ENCODE measurements at places on chromosomes 6 and 20. TPM values are rescaled to one million over a fixed set of nuclear protein-coding genes. Genes with fewer than 3 reads are reported as not detected.

CSE1L gene
- 53.4 TPM for total RNA-seq

GRCh38 chr6:12078014-12078413 is 65.9 kb downstream of the HIVEP1 start:
- no peaks in the 10 kb centered on the region for H3K4me1 ChIP-seq
- H3K36me3 ChIP-seq = peaks cover 6% of the 10 kb centered on the region
- H3K27me3 ChIP-seq = no peaks in the 10 kb centered on the region
- no peak for DNase-seq

GRCh38 chr6:168035098-168035660 is 37.7 kb downstream of the KIF25 start:
- H3K36me3 ChIP-seq = no peaks in the 10 kb centered on the region
- peaks cover 39% of the 10 kb centered on the region for H3K4me1 ChIP-seq
- peak overlapping the region; percentile 28 for H3K4me3 ChIP-seq
- peaks cover 10% of the 10 kb centered on the region for H3K27me3 ChIP-seq
- H3K27ac ChIP-seq = peak overlapping the region; percentile 87

FBXO5 gene
- total RNA-seq = 12.4 TPM

- H3K27me3 ChIP-seq = no peaks in the 10 kb centered on the region
- H3K4me3 ChIP-seq = no peak overlapping the region
- DNase-seq = no peak
Measured at GRCh38 chr6:108438918-108439317, 121.8 kb upstream of the FOXO3 start.

GRCh38 chr20:61352346-61353260 is 100.5 kb downstream of the CDH4 start:
- peaks cover 41% of the 10 kb centered on the region for H3K27me3 ChIP-seq
- H3K4me1 ChIP-seq = no peaks in the 10 kb centered on the region
- DNase-seq = no peak
- H3K27ac ChIP-seq = no peak overlapping the region

TDRD6 gene
- total RNA-seq = 0.22 TPM

GRCh38 chr6:137240168-137240567 is 21.0 kb upstream of the IFNGR1 start:
- no peaks in the 10 kb centered on the region for H3K4me1 ChIP-seq
- no peaks in the 10 kb centered on the region for H3K36me3 ChIP-seq
- H3K4me3 ChIP-seq = no peak overlapping the region
- no peak overlapping the region for H3K27ac ChIP-seq

DNA sequence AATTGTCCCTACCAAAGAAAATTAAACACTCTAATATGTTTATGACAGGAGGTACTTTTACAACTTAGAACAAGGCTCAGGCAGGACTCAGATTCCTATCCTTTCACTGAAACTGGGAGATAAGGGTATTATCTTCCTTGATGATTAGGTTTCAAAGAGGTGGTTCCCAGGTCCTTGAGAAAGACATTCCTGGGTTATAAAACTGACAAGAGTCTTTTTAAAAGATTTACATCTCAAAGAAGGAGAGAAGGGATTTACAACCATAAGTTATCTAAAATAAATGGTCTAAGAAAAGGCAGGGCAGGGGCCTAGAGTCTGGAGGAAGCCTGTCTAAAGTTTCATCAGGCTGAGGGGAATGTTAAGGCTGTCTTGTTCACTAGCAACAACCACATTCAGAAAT is 1492.5 kb downstream of the HACE1 start:
- H3K27me3 ChIP-seq = no peaks in the 10 kb centered on the region
- H3K4me3 ChIP-seq = no peak overlapping the region
- DNase-seq = no peak
- H3K4me1 ChIP-seq = no peaks in the 10 kb centered on the region
- H3K36me3 ChIP-seq = no peaks in the 10 kb centered on the region

BPIFB1 gene
- not detected for total RNA-seq

PHACTR1 gene
- total RNA-seq = 4.3 TPM

NT5E gene
- total RNA-seq = 28.8 TPM

- no peak overlapping the region for H3K4me3 ChIP-seq
- H3K4me1 ChIP-seq = peaks cover 40% of the 10 kb centered on the region
- DNase-seq = no peak
- H3K36me3 ChIP-seq = no peaks in the 10 kb centered on the region
Measured at GRCh38 chr20:62603021-62603906, 39.0 kb upstream of the SLCO4A1 start.

DNA sequence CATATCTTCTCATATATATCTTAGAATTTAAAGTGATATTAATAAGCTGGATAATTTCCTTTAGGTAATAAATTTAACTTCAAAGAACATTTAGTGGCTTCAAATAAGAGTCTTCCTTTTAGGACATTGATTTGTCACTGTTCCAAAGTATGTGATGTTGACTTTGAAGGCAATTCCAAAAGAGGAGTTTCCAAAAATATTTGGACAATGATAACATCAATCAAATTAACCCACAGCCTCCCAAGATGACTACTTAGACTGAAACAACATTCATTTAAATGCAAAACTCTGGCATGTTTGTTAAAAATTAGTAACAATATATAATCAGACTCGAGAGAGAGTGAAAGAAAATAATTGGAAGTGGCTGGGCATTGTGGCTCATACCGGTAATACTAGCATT is 211.1 kb downstream of the OGFRL1 start:
- no peak for DNase-seq
- no peaks in the 10 kb centered on the region for H3K36me3 ChIP-seq
- peaks cover 2% of the 10 kb centered on the region for H3K4me1 ChIP-seq
- H3K27me3 ChIP-seq = no peaks in the 10 kb centered on the region
- H3K27ac ChIP-seq = no peak overlapping the region

SLC22A7 gene
- not detected for total RNA-seq

- no peak overlapping the region for H3K27ac ChIP-seq
- H3K36me3 ChIP-seq = no peaks in the 10 kb centered on the region
- DNase-seq = no peak
- peaks cover 27% of the 10 kb centered on the region for H3K4me1 ChIP-seq
- H3K27me3 ChIP-seq = no peaks in the 10 kb centered on the region
- H3K4me3 ChIP-seq = no peak overlapping the region
Measured at GRCh38 chr20:45359069-45359405, 3.9 kb upstream of the SYS1 start.

- peaks cover 4% of the 10 kb centered on the region for H3K4me1 ChIP-seq
- no peaks in the 10 kb centered on the region for H3K36me3 ChIP-seq
- DNase-seq = no peak
- H3K27ac ChIP-seq = no peak overlapping the region
- H3K27me3 ChIP-seq = peaks cover 26% of the 10 kb centered on the region
Measured at GRCh38 chr20:48421547-48421946, 406.3 kb downstream of the PREX1 start.

ZNF165 gene
- 0.62 TPM for total RNA-seq

- H3K36me3 ChIP-seq = no peaks in the 10 kb centered on the region
- H3K27me3 ChIP-seq = no peaks in the 10 kb centered on the region
- H3K4me1 ChIP-seq = no peaks in the 10 kb centered on the region
- H3K27ac ChIP-seq = no peak overlapping the region
- H3K4me3 ChIP-seq = no peak overlapping the region
Measured at GRCh38 chr20:12728782-12729181, 280.0 kb upstream of the SPTLC3 start.

GRCh38 chr20:5920581-5920980 is 29.8 kb downstream of the TRMT6 start:
- H3K36me3 ChIP-seq = no peaks in the 10 kb centered on the region
- H3K4me1 ChIP-seq = no peaks in the 10 kb centered on the region
- no peaks in the 10 kb centered on the region for H3K27me3 ChIP-seq
- H3K4me3 ChIP-seq = no peak overlapping the region

DNA sequence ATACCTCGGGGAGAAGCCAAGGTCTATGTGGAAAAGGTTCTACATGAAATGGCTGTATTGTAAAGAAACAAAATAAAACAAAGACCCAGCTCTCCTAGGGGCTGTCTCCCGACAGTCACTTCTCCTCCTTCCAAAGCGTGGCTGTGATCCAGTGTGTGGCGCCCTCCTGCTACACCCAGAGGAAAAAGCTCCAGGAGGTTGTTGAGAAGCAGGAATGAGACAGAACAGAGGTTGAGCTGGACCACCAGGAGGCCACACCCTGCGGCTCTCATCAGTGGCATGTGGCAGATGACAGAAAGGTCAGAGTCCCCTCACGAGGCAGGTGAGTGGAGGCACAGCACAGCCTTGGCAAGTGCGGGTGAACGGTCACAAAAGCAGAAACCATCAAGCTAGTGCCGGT is 236.0 kb downstream of the TBXT start:
- H3K4me1 ChIP-seq = no peaks in the 10 kb centered on the region
- peaks cover 9% of the 10 kb centered on the region for H3K27me3 ChIP-seq
- no peak overlapping the region for H3K4me3 ChIP-seq
- no peaks in the 10 kb centered on the region for H3K36me3 ChIP-seq

ZBTB46 gene
- 20.7 TPM for total RNA-seq

GRCh38 chr6:98920904-98921431 is 26.8 kb downstream of the FBXL4 start:
- no peaks in the 10 kb centered on the region for H3K27me3 ChIP-seq
- no peak overlapping the region for H3K27ac ChIP-seq
- DNase-seq = no peak
- no peaks in the 10 kb centered on the region for H3K4me1 ChIP-seq
- no peak overlapping the region for H3K4me3 ChIP-seq

DNA sequence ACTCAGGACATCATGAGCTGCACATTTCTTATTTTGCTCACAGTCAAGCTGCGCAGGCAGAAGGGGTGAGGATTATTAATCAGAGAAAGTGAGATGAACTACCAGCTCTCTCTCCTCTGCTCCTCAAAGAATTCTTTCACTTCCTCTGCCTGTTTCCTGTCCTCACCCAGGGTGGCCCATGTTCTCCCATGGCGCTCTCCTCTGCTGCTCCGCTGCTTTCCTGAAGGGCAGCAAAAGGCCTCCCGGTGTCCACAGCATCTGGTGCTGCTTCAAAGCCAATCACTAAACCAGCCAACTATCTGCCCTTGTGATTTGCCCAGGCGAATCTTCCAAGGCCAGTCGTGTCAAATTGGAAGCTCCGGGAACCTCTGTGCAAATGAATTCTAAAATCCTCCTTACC is 324.2 kb downstream of the TPBG start:
- H3K27me3 ChIP-seq = no peaks in the 10 kb centered on the region
- H3K27ac ChIP-seq = no peak overlapping the region
- no peaks in the 10 kb centered on the region for H3K4me1 ChIP-seq

GRCh38 chr6:33277663-33278391 is 904 bp downstream of the B3GALT4 start:
- DNase-seq = no peak
- peak overlapping the region; percentile 89 for H3K27ac ChIP-seq
- H3K4me1 ChIP-seq = peaks cover 41% of the 10 kb centered on the region
- peak overlapping the region; percentile 62 for H3K4me3 ChIP-seq
- H3K27me3 ChIP-seq = no peaks in the 10 kb centered on the region

KCNQ2 gene
- 2.9 TPM for total RNA-seq

- no peak overlapping the region for H3K4me3 ChIP-seq
- no peaks in the 10 kb centered on the region for H3K27me3 ChIP-seq
- no peak overlapping the region for H3K27ac ChIP-seq
Measured at GRCh38 chr6:142246960-142247359, 54.8 kb upstream of the ADGRG6 start.

- no peaks in the 10 kb centered on the region for H3K36me3 ChIP-seq
- H3K4me3 ChIP-seq = no peak overlapping the region
- DNase-seq = peak; percentile 46
- peaks cover 70% of the 10 kb centered on the region for H3K27me3 ChIP-seq
- H3K4me1 ChIP-seq = peaks cover 8% of the 10 kb centered on the region
- H3K27ac ChIP-seq = no peak overlapping the region
Measured at GRCh38 chr20:2694008-2694471, 1.5 kb downstream of the EBF4 start.

DNA sequence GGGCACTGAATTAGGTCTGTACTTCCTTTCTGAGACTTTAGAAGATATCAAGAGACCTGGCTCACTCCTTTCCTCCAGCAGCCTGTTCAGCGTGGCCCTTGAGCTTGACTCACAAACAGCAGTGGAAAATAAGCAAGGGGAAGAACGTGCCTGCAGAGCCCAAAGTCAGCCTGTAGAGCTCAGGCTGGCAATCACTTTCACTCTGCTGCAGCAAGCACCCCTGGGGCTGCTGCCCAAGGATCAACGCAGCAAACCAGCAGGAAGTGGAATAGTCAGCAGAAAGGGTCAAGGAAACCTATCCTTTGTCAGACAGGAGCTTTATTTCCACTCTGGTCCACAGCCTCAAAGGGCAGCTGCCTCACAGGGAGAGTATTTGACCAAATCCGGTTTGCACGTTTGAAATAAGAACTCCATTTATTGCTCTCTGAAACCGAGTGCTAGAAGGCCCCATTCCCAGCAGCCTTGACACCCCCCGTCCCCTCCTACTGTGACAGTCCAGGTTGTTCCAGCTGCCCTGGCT is 77.4 kb downstream of the PRDM1 start:
- H3K4me1 ChIP-seq = peaks cover 16% of the 10 kb centered on the region
- peaks cover 2% of the 10 kb centered on the region for H3K27me3 ChIP-seq
- peak overlapping the region; percentile 88 for H3K27ac ChIP-seq

DPM1 gene
- total RNA-seq = 52.3 TPM

- no peak overlapping the region for H3K4me3 ChIP-seq
- peaks cover 17% of the 10 kb centered on the region for H3K36me3 ChIP-seq
- peaks cover 9% of the 10 kb centered on the region for H3K4me1 ChIP-seq
- no peak for DNase-seq
- no peak overlapping the region for H3K27ac ChIP-seq
Measured at GRCh38 chr6:111260570-111261298, 173.4 kb downstream of the SLC16A10 start.

GRCh38 chr6:119602215-119603178 is 252.9 kb upstream of the MAN1A1 start:
- DNase-seq = peak; percentile 13
- no peak overlapping the region for H3K4me3 ChIP-seq
- H3K4me1 ChIP-seq = no peaks in the 10 kb centered on the region
- no peaks in the 10 kb centered on the region for H3K27me3 ChIP-seq

SLC13A3 gene
- total RNA-seq = 2.7 TPM

DNA sequence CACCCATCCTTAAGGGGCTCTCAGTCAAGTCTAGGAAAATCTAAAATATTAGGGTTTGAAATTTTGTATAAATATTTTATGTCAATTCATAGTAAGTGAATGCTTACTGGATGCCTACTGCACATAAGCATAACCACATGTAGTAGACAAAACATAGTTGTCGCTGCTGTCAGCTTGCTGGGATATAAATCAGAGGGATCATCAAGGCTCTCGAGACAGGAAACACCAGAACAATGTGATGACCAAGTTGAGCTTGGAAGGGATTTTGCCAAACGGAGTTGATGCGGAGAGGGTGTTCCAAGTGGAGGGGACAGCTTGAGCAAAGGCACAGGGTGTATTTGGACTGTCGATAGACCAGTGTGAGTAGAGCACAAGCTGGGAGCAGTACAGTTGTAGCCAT is 105.8 kb upstream of the SUPT3H start:
- H3K27ac ChIP-seq = no peak overlapping the region
- H3K36me3 ChIP-seq = no peaks in the 10 kb centered on the region
- no peaks in the 10 kb centered on the region for H3K27me3 ChIP-seq
- no peak for DNase-seq
